Activated CD4-positive, CD25-positive, alpha-beta regulatory T cell (primary cell): ENCODE measurements at places on chromosomes 12 and 14.

GRCh38 chr12:90745211-90745610 lies 209.8 kb downstream of the CCER1 start:
- no peak for DNase-seq

DNA sequence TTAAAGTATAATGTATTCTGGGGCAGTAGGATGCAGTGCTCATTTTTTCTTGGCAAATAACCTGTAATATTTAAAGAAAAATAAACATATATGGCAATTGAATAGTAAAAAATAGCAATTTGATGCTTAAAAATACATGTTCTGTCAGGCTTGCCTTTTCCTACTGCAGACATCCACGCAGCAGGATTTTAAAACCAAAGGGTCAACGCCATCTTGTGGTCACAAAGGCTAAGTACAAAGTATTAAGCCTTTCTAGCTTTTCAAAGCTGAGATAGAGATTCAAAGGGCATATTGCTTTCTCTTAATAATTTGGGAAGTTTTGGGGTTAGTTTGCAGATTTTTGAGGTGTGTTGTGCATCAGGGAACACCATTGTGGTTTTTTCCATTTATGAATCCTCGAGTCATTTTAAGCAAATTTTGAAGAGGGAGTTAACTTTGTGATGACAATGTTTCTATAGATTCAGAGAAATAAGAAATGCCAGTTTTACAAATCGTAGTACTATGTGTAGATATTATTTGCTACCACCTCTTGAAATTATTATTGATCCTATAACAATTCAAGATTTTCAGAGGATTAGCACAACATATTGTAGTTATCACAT lies 4.7 kb upstream of the CCER1 start:
- DNase-seq, result no peak

GRCh38 chr12:13724136-13724535 lies 257.3 kb downstream of the GRIN2B start:
- DNase-seq, result no peak

- DNase-seq, result no peak
These were observed 8.7 kb downstream of the SLC48A1 start for GRCh38 chr12:47781479-47782371.

- no peak for DNase-seq
These were observed 206.7 kb downstream of the AACS start for GRCh38 chr12:125271892-125272291.

- no peak for DNase-seq
These were observed 133.5 kb downstream of the BICD1 start for GRCh38 chr12:32240162-32240561.
